ENCODE measurements at places on chromosomes 12 and 14.

DNA sequence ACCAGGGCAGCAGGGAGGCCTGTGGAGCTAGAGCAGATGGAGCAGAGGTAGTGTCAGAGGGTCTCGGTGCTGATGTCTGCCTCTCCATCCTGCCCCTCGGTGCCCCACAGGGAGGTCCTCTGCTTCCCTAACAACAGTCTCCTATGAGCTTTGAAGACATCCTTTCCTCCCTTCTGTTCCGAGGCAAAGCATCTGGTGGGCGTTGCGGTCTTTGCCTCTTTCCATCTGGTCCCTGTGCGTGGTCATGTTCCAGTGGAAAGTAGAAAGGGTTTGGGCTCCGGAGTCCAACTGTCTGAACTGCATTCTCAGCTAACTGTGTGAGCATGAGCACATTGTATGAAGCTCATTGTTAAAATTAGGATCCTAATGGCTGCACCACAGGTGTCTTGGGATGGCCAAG, 370.6 kb downstream of the AACS start:
- DNase-seq = no peak

DNA sequence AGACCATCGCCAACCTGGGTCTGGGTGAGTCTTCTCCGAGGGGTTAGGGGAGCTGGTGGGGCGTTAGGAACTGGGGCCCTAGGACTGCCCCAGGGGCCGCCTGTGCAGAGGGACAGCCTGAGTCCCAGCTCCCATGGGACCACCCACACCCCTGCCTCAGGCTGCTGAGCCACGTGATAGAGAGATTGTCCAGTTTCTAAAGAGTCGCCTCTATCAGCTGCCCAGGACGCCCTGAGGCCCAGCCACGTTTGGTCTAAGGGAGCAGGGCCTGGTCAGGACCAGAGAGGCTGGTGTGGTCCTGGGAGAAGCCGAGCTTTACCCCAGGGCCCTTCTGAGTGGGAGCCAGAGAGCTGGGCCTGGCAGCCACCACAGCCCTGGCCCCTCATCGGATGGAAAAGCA, 107.1 kb downstream of the LGMN start:
- no peak for DNase-seq

DNA sequence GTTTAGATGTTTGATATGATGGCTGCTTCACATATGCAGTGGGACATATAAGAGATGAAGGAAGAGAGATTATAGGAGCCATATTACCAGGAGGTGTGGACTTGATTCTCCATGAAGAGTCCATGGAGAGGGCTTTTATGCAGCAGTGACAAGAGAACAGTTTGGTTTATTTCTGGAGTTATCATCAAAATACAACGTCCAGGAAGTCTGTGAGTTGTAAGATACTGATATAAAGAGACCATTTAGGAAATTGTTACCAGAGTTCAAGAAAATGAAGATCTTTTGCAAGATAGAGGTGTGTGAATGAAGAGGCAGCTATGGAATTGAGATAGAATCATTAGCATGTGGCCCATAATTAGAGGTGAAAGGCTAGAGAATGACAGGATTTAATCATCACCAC, 431.7 kb downstream of the NPAS3 start:
- no peak for DNase-seq

- no peak for DNase-seq
These were observed 1838.6 kb upstream of the SEL1L start for GRCh38 chr14:83372271-83372670.

DNA sequence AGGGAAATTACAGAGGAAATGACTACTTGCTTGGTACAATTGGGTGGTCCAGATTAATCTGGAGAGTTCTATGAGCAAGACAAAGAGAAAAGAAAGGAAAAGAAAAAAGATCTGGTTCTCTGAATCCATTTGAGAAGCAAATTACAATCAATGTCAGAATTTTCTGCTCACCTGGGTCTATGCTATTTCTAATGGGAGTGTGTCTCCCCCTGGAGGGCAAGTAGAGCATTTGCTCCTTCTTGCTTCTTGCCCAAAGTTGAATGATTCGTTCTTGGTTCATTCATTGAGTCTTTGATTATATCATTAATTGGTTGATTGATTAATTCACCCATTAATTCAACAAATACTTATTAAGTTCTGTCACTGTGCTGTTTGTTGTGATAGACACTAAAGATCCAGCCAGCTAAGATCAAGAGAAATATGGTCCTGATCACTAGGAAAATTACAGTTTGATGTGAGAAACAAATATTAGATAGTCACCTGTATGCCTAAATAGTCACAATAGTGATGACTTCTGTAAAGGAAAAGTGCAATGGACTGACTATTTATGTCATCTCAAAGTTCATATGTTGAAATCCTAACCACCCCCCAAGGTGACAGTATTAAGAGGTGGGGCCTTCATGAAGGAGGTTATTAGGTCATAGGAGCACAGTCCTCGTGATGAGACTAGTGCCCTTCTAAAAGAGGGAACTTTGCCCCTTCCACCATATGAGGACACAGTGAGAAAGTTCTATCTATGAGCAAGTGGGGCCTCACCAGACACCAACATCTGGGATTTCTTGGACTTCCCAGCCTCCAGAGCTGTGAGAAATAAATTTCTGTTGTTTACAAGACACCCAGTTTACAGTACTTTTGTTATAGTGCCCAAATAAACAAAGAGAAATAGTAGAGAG, 8.0 kb upstream of the ASB8 start:
- DNase-seq = peak; percentile 67

DNA sequence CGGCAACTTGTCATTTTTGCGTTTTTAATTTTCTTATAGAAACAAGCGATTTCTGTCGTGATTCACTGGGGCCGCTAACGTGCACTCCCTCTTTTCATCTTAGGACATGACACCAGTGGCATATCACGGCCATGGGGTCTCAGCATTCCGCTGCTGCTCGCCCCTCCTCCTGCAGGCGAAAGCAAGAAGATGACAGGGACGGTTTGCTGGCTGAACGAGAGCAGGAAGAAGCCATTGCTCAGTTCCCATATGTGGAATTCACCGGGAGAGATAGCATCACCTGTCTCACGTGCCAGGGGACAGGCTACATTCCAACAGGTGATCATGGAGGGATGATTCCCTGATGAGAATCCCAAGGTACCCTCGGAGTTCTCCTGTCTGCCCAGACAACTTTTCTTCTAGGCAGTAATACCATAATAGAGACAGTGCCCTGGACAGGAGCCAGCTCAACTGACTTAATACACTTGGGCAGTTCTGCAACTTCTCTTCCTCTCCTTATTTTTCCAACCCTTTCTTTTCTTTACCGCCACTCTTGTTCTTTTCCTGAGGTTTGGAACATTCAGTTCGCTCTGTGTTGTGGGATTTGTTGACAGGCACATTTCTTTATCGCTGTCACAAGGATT, 821 bp downstream of the TMEM106C start:
- no peak for DNase-seq

- DNase-seq = no peak
These were observed 61.5 kb downstream of the DUSP16 start for GRCh38 chr12:12501121-12501520.

DNA sequence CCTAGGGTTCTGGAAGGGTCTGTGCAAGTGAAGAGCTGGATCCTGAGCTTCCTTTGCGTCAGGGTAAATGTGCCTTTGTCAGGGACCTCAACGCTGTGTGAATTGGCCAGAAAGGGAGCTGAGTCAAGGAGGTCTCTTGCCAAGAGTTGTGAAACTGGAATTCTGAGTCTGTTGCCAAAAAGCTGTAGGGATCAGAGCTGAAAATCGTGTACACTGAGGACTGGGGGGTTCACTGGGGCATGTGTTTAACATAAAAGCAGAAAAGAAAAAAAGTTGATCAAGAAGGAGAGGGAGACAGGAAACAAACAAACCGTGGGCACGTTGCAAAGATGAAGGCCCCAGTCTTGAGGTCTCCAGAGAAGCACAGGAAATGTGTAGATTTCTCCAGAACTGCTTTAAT, 1081.5 kb downstream of the VRK1 start:
- DNase-seq = peak; percentile 84

GRCh38 chr14:51188566-51189185, 51.4 kb upstream of the TMX1 start:
- DNase-seq = peak; percentile 22

DNA sequence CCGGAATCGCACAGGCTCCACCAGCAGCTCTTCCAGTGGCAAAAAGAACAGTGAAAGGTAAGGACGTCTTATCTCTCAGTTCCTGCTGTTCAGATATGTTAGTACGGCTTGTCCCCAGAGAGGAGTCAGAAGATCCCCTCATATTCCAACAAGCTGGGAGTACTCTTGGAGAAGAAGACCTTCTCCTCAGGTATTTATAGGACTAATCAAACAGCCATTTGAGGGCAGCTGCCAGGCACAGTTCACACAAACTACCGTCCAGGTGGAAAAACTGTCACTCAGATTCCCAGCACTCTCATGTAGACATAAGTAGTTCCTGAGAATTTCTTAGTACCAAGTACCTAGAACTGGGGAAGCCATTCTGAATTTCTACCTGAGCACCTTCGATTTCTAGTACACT, 85.3 kb downstream of the EML1 start:
- no peak for DNase-seq

DNA sequence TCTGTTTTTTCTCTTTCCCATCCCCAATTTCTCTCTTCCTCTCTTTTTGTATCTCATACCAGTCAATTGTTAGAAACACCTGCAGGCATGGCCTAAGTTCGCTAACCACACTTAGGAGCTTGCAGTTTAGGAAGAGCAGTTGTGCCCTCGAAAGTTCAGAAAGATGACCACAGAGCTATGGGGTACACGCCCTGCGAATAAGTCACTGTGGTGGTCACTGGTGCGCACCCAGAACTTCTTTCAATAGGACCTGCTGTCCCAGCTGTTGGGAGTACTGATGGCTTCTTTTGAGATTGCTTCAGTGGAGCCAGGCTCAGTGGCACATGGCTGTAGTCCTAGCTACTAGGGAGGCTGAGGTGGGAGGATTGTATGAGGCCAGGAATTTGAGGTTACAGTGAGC, 362.8 kb upstream of the TMTC1 start:
- no peak for DNase-seq

GRCh38 chr14:22337521-22337920, 251.5 kb downstream of the DAD1 start:
- peak; percentile 43 for DNase-seq

DNA sequence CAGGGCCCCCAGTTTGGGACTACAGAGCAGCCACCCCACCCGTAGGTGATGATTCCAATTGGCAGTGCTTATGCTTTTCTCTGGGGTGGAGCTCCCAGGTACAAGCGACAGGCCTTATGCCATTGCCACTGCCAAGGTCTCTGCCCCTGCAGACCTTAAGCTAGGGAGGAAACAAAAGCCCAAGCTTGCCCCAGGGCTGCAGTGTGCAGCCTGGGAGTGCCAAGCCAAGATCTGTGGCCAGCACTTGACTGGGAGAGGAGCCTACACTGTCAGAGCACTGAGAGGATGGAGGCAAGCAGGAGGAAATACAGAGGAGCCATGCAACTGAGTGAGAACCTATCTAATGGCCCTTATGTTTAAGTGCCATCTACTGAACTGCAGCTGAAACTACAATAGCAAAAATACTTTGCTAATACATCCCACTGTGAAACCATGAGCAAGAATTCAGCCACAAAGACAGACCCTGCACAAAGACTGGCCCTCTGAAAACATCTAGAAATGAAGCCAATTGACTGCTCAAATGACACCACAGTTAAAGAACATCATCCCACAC, 17.7 kb upstream of the ASCL1 start:
- no peak for DNase-seq

- peak; percentile 19 for DNase-seq
These were observed 294.5 kb downstream of the KSR2 start for GRCh38 chr12:117674313-117674712.

GRCh38 chr12:6471989-6472360, 1.5 kb upstream of the VAMP1 start:
- no peak for DNase-seq

GRCh38 chr14:63460680-63461369, 82.4 kb downstream of the PPP2R5E start:
- no peak for DNase-seq

DNA sequence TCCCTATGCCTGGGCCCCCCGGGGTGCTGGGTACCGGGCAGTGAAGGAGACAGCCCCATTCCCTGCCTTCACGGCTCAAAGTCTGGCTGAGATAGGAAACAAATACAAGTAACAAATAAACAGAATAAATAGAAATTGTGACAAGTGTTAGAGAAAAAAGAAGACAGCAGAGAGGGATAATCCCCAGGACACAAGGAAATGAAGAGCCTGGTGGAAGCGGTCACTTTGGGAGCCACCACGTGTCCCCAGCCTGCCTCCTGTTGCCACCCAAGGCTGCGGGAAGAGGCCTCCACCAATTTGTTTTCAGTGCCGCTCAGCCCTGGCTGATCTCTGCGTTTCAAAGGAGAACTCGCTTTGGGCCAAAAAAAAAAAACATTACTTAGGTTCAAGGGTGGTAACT, 31.2 kb downstream of the RBM19 start:
- DNase-seq = no peak

GRCh38 chr12:122310626-122311333, 44.5 kb upstream of the VPS33A start:
- DNase-seq = no peak

DNA sequence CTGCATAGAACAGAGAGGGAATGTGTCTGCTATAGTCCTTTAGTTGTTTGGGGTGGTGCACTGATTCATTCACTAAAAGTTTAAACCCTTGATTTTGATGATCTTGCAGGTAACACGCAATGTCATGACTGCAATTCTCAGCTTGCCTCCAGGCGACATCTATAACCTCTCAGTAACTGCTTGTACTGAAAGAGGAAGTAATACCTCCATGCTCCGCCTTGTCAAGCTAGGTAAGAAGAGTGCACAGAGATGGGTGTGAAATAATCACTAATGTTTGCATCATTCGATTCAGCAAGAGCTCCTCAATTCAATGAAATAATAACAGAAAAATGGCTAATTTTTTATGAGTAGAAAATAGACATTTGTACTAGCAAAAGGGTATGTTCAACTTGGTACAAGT, 203.7 kb downstream of the PTPRO start:
- no peak for DNase-seq

GRCh38 chr14:24296341-24297157, 3.0 kb downstream of the DHRS1 start:
- peak; percentile 71 for DNase-seq

- DNase-seq = no peak
These were observed 67.3 kb downstream of the KCNK10 start for GRCh38 chr14:88255798-88256197.

- no peak for DNase-seq
These were observed 49.0 kb downstream of the TMEM117 start for GRCh38 chr12:43884683-43885410.

DNA sequence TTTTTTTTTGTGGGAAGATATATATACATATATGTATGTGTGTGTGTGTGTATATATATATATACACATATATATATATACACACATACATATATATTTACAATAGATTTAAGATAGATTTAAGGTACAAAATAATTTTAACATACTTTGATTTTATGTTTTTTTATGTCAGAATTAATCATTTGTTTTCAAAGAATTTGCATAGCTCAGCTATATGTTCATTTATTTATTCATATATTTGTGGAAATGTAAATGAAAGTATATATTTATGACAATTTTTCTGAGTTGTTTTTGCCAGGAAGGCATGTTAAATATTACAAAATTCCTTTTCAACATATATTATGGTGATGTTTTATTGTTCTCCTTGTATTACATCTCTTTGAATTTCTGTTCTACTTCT, 887.4 kb upstream of the NOVA1 start:
- DNase-seq = no peak

GRCh38 chr14:100443603-100444002, 120.5 kb downstream of the SLC25A47 start:
- DNase-seq = no peak

GRCh38 chr12:39830171-39830570, 210.6 kb upstream of the ABCD2 start:
- DNase-seq = peak; percentile 38

- peak; percentile 50 for DNase-seq
These were observed 30.2 kb downstream of the MSRB3 start for GRCh38 chr12:65308601-65309071.

GRCh38 chr12:2221030-2221621, 168.3 kb downstream of the CACNA1C start:
- DNase-seq = no peak
